ENCODE measurements at places on chromosomes 11 and 22. TPM values are rescaled to one million over a fixed set of nuclear protein-coding genes. Genes with fewer than 3 reads are reported as not detected.

Gene PYGM
- total RNA-seq, result 0.21 TPM

Gene OR8A1
- not detected for total RNA-seq

Gene CARD16
- total RNA-seq, result 2.2 TPM

Gene DERL3
- total RNA-seq, result 1.2 TPM

Gene OR5P2
- total RNA-seq, result not detected

Gene OR51I1
- 0.24 TPM for total RNA-seq

Gene CNGA4
- 0.64 TPM for total RNA-seq

Gene GLB1L2
- 4.3 TPM for total RNA-seq

Gene CSKMT
- total RNA-seq, result 26.0 TPM

Gene NOX4
- 0.64 TPM for total RNA-seq

Measured in tracheal epithelial cell (primary cell).